ENCODE measurements at places on chromosomes 5 and 9.

DNA sequence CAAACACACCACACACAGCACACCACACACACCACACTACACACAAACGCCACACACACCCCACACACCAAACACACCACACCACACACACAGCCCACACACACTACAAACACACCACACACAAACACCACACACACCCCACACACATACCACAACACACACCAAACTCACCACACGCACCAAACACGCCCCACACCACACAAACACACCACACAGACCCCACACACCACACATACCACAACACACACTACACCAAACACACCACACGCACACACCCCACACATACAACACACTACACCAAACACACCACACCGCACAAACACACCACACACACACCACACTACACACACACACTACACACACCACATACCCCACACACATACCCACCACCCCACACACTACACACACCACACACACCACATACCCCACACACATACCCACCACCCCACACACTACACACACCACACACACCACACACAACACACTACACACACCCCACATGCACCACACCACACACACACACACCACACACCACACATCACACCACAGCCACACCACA lies 151.2 kb downstream of the ERCC6L2 start:
- DNase-seq = no peak

GRCh38 chr9:99037769-99038483 lies 67.0 kb upstream of the TGFBR1 start:
- peak; percentile 54 for DNase-seq

DNA sequence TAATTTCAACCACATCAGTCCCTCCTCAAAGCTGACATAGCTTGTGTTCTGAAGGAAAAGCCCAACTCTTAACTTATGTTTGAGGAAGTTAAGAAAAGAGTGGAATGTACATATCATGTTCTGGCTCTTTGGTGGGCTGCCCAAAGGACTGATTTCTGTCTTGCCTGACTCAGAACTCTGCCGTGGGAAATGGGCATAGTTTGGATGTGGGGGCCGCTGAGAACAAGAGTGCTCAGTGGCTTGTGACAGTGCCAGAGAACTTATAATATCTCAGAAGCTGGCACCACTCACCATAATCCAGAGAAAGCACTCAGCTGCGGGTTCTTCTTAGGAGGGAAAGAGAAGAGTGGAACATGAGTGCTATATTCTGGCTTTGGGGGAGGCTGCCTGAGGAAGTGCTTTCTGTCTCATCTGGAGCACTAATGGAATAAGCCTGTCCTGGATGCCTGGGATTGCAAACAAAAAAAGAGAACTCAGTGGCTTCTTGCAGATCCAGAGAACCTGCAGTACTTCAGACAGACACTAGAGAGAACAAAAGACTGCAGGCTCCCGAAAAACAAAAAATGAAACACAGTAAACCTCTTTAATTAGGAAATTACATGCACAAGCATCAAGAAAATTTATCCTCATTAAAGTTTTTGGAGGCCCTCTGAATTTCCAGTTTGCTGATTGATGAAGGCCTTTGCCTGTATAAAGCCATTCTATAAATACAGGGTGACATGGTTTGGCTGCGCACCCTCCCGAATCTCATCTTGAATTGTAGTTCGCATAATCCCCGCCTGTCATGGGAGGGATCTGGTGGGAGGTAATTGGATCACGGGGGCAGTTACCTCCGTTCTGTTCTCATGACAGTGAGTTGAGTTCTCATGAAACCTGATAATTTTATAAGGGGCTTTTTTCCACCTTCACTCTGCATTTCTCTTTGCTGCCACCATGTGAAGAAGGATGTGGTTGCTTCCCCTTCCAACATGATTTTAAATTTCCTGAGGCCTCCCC lies 207.0 kb downstream of the DMAC1 start:
- no peak for DNase-seq

- DNase-seq = no peak
Observed at GRCh38 chr5:140591747-140592372, 27.2 kb downstream of the SLC35A4 start.

DNA sequence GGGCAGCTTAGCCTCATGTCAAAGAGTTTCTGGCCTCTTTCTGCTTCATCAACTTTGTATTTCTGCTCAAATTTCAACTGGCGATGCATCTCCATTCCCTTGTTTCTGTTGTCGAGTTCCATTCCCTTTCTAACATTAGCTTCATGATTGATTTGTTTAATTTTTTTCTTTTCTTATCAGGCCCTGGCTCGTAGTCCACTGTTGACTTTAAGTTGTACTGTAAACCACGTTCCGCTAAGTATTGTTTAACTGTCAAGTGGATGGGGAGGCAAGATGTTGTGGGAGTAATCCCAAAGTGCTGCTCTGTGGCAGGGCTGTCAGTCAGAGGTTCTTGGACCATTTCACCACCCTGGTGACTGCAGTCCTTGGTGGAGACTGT lies 309.1 kb downstream of the PSAT1 start:
- no peak for DNase-seq

GRCh38 chr5:77133061-77133758 lies 46.1 kb upstream of the ZBED3 start:
- peak; percentile 90 for DNase-seq

- no peak for DNase-seq
Observed at GRCh38 chr5:113742176-113742575, 228.7 kb downstream of the YTHDC2 start.

DNA sequence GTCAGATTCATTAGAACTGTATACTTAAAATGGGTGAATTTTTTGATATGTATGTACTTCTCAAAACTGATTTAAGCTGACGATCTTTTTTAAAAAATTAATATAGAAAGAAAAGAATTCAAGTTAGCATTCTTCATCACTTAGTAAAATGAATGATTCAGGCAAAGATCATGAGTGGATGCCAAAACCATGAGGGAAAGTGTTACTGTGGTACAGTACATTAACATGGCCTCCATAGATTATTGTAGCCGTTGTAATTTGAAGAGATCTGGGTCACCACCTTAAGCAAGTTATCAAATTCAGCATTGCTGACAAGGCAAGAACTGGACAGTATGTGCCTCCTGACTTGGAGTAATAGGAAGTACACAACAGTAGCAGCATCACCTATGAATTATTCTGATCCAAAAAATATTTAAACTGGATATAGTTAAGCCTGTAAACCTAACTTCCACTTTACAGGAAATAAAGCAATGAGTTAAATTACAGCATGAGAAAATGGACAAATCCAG lies 29.7 kb downstream of the C9orf85 start:
- DNase-seq = no peak

DNA sequence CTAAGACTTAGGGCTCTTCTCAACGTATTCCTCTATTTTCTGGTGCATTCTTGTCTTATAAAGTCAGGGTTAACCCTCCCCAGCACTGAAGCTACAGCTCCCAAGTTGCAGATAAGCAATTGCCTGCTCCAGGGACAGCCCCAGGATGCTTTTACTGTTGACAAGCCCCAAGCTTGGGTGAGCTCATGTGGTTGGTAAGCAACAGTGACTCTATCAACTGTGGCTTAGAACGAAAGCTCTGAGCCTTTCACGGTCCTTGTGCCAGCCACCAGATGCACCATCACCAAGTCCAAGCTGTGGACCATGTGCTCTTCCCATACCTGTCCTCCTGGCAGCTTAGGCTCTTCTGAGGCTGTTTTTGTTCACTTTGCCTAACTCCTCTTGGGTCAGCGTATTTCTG lies 13.5 kb downstream of the ADRB2 start:
- DNase-seq = no peak

DNA sequence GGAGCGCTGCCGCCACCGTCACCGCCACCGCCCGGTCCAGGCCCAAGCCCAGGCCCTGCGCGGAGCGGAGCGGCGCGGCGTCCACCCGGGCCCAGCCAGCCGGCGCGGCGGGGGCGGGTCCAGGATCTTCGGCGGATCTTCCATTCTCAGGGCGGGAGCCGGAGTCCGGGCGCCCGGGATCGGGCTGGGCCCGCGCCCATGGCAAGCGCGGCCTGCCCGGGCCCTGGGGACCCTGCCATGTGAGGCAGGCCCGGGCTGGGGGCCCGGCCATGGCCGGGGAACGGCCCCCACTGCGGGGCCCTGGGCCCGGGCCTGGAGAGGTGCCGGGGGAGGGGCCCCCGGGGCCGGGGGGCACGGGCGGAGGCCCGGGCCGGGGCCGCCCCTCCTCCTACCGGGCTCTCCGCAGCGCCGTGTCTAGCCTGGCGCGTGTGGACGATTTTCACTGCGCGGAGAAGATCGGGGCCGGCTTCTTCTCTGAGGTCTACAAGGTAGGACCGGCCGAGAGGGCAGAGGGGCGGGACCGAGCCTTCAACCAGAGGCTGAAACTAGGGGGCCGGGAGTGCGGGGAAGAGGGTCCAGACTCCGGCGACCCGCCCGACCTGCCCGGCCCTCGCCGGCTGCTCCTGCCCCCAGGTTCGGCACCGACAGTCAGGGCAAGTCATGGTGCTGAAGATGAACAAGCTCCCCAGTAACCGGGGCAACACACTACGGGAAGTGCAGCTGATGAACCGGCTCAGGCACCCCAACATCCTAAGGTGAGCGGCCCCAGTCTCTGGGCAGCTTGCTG lies 482 bp downstream of the TESK1 start:
- DNase-seq = no peak

GRCh38 chr5:14894748-14895147 lies 23.2 kb upstream of the ANKH start:
- no peak for DNase-seq

All from GM04503 (cell line).